Type B pancreatic cell (in vitro differentiated cells): ENCODE measurements at places on chromosomes 5 and 9. TPM values are rescaled to one million over a fixed set of nuclear protein-coding genes. Genes with fewer than 3 reads are reported as not detected.

Gene EQTN
- 1.1 TPM in 1 of 2 replicates, not detected in the other for total RNA-seq

Gene JAKMIP2
- 2.7 and 13.8 TPM in 2 replicates for total RNA-seq

Gene ARL14EPL
- not detected in 2 replicates for total RNA-seq

Gene GFI1B
- total RNA-seq, result 0.45 TPM in 1 of 2 replicates, not detected in the other

Gene SCGB3A2
- total RNA-seq, result 1.4 TPM in 1 of 2 replicates, not detected in the other

DNA sequence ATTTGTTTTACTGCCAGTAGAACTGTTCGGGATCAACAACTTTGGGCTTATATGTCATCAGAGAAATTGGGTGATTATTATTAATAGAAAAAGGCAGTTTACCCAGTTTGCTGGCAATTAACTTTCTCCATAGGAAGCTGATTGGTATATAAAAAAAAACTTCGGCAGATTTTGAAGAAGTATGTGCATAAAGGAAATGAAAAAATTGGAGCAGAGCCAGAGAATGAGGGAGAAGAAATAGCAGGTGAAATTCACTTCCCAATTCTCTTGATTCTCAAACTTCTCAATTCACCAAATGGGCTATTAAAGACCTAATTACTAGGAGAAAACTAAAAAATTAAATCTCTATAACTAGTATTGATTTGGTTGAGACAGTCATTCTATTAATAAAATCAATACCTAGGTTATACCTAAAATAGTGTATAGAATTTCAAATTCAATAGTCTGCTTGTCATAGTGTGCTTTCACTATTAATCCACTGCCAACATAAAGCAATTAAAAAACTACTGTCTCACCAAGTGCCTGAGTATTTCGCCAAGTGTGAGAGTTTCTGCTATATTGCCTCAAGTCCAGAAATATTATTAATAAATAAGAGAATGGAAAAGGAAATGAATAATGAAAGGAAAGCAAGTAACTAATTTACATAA, 47.5 kb downstream of the STX17 start:
- H3K4me1 ChIP-seq, result peaks cover 4% of the 10 kb centered on the region
- H3K4me3 ChIP-seq, result no peak overlapping the region
- no peaks in the 10 kb centered on the region for H3K27me3 ChIP-seq
- no peak overlapping the region for H3K27ac ChIP-seq
- peaks cover 22% of the 10 kb centered on the region for H3K36me3 ChIP-seq

DNA sequence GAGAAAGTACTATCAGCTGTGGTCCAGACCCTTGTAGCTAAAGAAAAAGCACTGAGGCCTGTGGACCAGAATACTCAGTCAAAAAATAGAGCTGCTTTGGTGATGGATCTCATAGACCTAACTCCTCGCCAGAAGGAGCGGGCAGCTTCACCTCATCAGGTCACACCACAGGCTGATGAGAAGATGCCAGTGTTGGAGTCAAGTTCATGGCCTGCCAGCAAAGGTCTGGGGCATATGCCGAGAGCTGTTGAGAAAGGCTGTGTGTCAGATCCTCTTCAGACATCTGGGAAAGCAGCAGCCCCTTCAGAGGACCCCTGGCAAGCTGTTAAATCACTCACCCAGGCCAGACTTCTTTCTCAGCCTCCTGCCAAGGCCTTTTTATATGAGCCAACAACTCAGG, 8.9 kb downstream of the RAB24 start:
- no peaks in the 10 kb centered on the region for H3K27me3 ChIP-seq
- H3K27ac ChIP-seq, result no peak overlapping the region
- H3K4me1 ChIP-seq, result peaks cover 25% of the 10 kb centered on the region
- H3K4me3 ChIP-seq, result no peak overlapping the region
- peaks cover 22% of the 10 kb centered on the region for H3K36me3 ChIP-seq
- DNase-seq, result peak; percentile 49

DNA sequence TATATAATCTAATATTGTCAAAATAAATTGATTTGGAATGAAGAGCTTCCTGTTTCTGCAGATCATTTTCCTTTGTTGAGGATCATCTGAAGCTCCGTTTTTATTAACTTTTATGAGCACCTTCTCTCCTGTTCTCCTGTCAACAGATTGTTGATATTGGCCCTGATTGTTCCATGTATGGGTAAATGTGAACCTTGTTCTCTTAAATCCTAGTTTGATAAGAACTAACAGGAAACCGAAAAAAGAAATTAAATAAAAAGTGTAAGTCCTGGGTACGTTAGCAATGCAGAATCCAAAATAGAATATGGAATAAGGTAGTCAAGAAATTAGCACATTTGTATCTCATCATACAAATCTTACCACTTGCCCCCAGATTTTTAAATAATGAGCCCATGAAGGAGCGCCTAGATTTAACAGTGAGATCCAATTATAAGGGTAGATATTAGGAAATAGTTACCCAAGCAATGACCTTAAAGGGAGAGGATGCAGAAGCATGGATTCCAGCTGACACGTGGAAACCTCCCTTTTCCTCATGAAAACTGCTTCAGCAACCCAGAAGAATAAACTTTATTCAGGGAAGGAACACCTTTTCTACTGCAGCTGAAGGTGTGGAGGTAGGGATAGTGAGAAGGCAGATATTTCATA, 80.8 kb upstream of the PIK3R1 start:
- no peak overlapping the region for H3K27ac ChIP-seq
- peaks cover 5% of the 10 kb centered on the region for H3K36me3 ChIP-seq
- H3K4me1 ChIP-seq, result peaks cover 10% of the 10 kb centered on the region
- H3K27me3 ChIP-seq, result peaks cover 38% of the 10 kb centered on the region

DNA sequence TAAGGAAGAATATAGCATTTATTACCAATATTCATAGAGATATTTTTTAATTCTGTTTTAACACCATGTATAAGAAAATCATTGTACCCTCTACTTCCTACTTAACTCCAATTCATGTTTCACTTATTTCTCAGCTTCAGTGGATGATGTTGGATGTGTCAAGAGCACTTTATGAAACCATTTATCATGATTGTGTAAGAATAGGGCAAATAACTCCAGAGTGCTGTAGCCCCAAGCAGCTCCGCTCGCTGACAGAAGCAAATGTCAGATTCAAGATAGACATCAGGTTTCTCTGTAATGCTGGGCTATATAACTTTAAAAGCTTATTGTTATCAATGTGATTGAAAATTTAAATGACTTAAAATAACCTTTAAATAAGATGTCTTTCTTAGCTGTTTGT, 50.4 kb downstream of the MAST4 start:
- H3K4me1 ChIP-seq, result no peaks in the 10 kb centered on the region
- no peaks in the 10 kb centered on the region for H3K36me3 ChIP-seq
- DNase-seq, result no peak

DNA sequence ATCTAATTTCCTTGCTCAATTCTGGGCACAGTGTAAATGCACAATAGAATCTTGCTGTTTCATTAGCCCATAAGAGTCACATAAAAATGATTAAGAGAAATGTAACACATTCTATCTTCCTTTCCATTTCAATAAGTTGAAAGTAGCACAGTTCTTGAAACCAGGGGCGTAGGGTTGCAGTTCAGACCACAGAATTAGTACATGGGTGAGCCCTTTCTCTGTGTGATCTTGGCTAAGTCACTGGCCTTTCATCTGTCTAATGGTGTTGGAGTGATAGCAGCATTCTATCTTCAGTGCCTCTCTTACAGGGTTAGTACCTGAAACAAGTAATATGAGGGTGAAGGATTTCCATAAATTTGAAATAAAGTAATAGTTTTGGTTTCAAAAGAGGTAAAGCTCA, 445.3 kb upstream of the ZNF462 start:
- no peak for DNase-seq
- H3K4me3 ChIP-seq, result no peak overlapping the region
- no peaks in the 10 kb centered on the region for H3K36me3 ChIP-seq
- no peak overlapping the region for H3K27ac ChIP-seq
- no peaks in the 10 kb centered on the region for H3K27me3 ChIP-seq
- H3K4me1 ChIP-seq, result peaks cover 21% of the 10 kb centered on the region
